ENCODE measurements at places on chromosomes 3 and 15. TPM values are rescaled to one million over a fixed set of nuclear protein-coding genes. Genes with fewer than 3 reads are reported as not detected.

AADAC gene
- 0.45 TPM for polyA plus RNA-seq

IQCF5 gene
- polyA plus RNA-seq, result not detected

GOLGA6B gene
- polyA plus RNA-seq, result not detected

B3GNT5 gene
- polyA plus RNA-seq, result 6.8 TPM

TMIE gene
- 0.63 TPM for polyA plus RNA-seq

GRCh38 chr3:162143180-162143579 is 646.6 kb downstream of the OTOL1 start:
- DNase-seq, result no peak

- DNase-seq, result no peak
Measured at GRCh38 chr3:118817748-118818165, 216.9 kb downstream of the IGSF11 start.

DNA sequence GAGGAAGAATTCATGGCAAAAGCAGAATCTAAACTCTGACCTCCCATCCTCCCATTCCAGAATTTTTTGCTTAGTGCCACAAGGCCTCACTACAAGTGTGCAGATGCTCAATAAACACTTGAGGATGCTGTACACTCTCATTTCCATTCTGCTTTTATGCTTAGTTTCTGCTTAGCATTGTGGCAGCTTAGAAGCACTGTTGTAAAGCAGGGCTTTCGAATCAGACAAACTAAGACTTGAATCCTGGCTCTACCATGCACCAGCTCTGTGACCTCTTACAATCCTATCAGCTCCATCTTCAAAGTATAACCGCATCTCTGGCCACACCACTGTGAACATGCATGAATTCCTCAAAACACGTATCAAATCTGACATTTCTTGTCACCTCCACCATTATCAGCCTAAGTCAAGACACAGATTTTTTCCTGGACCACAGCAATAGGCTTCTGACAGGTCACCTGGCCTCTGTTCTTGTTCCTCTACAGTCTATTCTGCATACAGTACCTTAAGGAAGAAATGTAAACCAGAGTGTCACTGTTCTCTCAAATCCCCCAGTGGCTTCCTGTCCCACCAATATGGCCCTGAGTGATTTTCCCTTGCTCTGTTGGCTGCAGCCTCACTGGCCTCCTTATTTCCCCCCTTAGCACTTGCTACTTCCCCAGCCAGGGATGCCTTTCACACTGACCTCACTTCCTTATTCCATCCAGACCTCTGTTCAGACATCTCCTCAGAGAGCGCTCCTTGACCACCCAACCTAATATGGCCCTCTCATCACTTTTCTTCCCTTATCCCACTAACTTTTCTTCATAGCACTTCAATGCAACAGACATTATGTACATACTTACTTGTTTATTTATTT is 8.1 kb upstream of the PHC3 start:
- DNase-seq, result no peak

DNA sequence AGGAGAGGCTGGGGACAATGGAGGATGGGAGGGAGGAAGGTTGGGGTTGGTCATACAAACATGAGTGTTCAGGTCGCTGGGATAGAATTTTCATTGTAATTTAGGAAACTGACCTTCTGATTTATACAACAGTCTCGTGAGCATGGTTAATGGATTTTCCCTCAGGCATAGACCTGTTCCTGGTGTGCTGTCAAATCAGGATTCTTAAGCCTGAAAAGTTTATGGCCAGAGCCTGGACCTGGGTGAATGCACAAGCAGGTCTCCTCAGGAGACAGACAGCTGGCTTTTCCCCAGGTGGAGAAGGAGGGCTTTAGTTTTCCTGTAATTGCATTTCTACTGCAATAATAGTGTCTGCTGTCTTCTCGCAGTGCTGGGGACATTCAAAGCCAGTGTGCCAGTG is 338.0 kb downstream of the SHQ1 start:
- no peak for DNase-seq

DNA sequence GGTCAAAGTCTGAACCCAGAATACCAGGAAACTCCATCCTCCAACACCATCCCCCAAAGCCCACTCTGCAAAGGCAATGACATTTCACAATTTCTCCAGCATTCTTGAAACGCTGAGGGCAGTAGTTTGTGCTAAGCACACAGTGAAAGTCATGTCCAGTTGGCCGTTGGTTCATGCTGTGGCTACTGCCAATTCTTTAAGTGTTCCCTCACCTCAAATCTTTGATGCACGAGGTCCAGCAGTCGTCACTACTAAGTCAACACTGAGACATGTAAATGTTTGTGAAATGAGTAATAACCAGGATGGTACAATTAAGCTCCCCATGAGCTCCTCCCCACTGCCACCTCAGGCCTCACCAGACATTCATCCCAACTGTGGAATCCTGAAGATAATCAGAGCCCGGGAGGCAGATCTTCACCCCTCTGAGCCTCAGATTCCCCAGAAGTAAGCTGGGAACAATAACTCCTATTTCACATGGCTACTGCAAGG is 7.0 kb downstream of the SUCLG2 start:
- no peak for DNase-seq

DNA sequence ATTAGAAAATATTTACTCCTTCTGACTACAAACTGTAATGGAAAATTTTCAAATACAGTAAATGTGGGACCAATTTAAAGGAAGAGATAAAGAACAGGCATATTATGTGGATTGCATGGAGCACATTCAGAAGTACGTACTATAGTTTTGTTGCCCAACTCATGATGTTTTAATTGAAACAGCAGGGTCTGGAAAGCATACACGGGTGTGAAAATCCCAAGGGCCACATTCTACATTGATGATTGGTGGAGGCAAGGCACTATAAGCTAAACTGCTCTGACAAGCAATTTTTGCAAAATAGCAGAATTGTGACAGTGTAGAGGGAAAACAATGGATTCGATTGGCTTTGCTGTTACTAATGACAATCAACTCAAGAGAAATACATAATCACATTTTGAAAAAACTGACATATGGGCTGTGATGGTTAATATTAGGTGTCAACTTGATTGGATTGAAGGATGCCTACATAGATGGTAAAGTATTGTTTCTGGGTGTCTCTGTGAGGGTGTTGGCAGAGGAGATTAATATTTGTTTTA is 458.6 kb downstream of the PYDC2 start:
- no peak for DNase-seq
